ENCODE measurements at places on chromosomes 1 and 21.

DNA sequence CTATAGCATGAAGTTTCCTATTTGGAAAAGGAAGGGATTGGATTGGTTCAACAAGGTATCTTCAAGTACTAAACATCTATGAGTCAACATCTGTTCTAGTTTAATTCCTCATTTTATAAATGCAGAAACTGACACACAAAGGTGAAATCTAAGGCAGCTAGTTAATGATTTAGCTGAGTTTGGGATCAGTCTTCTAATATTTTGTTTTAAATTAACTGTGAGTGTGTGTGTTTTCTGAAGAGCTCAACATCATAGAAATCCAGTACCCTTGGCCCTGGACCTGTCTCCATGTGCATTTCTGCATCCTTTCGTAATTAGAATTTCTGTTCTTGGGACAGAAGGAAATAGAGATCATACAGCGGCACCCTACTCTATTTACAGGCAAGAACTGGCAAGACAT, 105.9 kb downstream of the RGS2 start:
- no peak for DNase-seq

GRCh38 chr1:206737729-206738201, 32.8 kb upstream of the IL19 start:
- DNase-seq = no peak

GRCh38 chr1:228884615-228885566, 149.6 kb downstream of the RHOU start:
- no peak for DNase-seq

- no peak for DNase-seq
These were observed 78.4 kb downstream of the PROX1 start for GRCh38 chr1:214066190-214066589.

- DNase-seq = no peak
These were observed 8.4 kb downstream of the KCNJ10 start for GRCh38 chr1:160061369-160062229.

GRCh38 chr1:99919220-99919619, 50.6 kb upstream of the SLC35A3 start:
- no peak for DNase-seq

DNA sequence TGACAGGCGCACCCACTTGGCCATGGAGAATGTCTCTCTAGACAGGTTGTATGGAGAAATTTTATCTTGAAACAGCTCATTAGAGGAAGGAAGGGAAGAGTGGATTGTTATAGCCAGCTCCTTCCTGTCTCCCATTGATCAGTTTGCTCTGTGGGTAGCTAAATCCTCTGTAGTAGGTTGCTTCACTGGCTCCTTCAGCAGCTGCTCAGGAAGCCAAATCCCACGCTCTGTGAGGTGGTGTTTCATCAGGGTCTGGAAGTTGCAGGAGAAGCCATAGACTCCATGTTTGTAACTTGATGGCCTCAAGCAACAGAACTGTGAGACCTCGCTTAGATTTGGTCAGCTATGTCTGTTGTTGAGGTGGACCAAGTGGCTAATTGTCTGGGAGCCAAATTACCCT, 6.8 kb upstream of the NFYC start:
- DNase-seq = no peak

- DNase-seq = no peak
These were observed 64.8 kb upstream of the WNT4 start for GRCh38 chr1:22207511-22208267.

- DNase-seq = no peak
These were observed 749 bp downstream of the SEC16B start for GRCh38 chr1:177969109-177969508.

DNA sequence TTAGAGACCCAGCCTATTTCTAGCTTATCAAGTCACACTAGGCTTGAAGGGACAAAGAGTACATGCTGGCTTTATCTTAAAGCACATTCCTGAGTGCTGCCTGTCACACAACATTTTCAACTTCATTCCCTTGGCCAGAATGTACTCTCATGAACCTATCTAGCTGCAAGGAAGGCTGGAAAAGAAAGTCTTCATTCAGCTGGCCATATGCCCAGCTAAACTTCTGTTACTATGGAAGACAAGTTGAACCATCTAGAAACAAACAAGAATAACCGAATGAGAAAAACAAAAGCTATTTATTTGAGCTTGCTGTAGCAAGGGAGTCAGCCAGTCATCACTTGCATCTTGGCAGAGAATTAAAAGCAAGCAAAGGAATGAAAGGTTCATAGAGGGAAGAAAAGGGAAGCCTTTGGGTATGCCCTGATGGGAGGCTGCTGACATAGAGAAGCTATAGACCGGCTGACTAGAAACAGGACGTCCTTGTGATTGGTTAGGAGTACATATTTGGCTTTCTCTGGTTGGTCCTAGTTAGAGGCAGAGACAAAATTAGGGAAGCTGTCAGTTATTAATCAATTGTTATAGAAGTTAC, 108.4 kb downstream of the NEK7 start:
- no peak for DNase-seq

DNA sequence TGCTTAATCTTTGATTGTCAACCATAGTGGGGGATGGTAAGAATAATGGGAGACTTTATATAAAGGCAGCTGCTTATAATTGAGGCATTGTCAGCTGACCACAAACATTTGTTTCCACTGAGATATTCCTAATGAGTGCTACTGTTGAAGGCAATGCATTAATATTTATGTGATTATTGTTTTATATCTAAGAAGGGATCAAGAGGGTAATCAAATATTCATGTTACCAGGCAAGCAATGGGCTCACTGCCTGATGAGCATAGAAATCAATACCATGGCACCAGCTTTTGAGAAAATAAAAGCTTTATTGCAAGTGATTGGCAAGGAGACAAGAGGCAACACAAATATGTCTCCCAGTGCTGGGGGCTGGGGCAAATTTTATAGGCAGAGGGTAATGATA, 706.7 kb upstream of the ADAMTS5 start:
- DNase-seq = no peak

- no peak for DNase-seq
These were observed 3.7 kb downstream of the ZBED6 start for GRCh38 chr1:203799157-203799556.

GRCh38 chr21:28822486-28823335, 170.0 kb downstream of the LTN1 start:
- no peak for DNase-seq
